ENCODE measurements at places on chromosomes 16 and 17.

GRCh38 chr16:47016700-47017133, 43.2 kb upstream of the DNAJA2 start:
- DNase-seq: no peak

DNA sequence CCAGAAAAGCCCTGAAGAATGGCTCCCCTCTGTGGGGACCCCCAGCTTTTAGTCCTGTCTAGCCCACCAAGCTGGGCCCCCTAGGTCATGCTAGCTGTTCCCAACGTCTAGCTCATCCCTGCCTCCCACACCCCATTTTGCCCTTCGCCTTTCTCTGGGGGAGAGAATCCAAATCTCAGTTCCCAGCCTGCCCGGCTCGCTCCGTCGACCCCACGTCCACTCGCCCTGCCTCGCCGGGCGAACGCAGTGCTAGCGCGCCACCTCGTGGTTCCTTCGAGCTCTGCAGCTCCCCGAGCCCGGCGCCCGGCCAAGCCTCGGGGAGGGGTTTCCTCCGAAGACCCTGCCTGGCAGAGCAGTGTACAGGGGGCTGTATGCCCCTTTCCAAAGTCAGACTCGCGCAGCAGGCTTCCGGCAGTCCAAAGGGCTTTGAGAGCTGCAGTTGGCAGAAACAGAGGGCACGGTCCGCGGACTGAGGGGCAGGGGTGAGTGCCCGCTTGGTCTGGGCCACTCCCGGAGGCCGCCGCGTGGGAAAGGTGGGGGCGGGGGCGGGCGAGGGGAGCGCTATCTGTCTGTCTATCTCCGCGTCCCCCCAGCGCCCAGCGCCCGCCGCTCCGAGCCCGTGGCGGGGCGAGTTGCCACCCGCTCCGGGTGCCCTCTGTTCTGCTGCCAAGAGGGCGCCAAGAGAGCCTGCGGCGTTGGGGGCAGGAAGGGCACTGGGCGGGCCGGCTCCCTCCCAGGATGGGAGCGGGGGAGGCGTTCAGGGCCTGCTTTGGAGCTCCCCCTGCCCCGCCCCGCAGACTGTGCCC, 1.7 kb upstream of the DLX3 start:
- peak; percentile 33 for DNase-seq

GRCh38 chr17:76840443-76840767, 27.8 kb upstream of the MGAT5B start:
- no peak for DNase-seq

DNA sequence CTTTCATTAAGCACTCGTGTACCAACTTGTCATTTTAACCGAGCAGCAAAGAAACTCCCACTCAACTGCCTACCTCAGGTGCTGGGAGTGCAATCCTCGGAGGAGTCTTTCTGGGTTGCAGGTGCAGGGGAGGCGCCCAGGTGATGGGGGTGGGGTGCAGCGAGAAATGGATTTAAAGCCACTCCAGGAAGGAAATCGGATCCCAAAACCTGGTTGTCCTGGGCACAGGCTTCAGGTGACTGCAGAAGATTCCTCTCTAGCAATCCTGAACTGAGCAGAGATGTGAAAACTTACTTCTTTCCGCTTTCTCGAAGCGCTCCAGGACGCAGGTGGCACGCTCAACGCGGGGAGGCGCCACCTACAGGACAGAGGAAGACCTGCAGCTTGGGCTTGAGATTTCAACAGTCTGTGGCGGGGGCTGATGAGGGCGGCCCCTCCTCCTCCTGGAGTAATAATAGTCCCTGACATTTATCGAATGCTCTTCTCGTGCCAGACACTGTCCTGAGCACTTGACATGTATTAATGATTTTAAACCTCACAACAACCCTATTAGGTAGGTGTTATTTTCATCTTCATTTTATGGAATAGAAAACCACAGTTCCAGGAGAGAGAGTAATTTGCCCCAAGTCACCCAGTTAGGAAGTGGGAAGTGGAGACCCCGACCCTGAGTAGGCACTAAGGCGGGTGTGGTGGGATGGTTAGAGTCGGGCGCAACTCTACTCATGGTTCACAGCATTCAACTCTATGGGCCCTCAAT, 27.2 kb upstream of the SKAP1 start:
- peak; percentile 67 for DNase-seq

DNA sequence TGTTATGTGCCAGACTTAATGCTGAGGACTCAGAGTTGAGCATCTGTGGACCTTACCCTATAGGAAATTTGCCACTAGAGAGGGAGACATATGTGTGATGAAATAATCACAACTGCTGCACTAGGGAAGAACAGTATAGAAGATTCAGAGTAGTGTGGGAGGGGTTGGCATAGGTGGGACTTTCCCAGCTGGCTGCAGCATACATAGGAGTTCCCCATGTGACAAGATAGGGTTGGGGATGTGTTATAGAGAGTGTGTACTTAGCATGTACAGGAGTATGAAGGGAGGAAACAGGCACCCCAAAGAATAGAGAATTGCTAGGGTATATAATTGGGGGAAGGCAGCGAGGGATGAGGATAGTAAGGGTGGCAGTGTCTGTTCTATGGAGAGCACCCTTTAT, 2.9 kb downstream of the NUP93 start:
- no peak for DNase-seq

- DNase-seq: no peak
Observed at GRCh38 chr17:44012391-44012790, 2.4 kb downstream of the TMEM101 start.

GRCh38 chr16:57303910-57304168, 19.4 kb upstream of the PLLP start:
- no peak for DNase-seq

GRCh38 chr17:50058296-50058953, 2.5 kb downstream of the ITGA3 start:
- DNase-seq: no peak

GRCh38 chr17:7884581-7885366, 3.8 kb upstream of the CHD3 start:
- DNase-seq: no peak

- DNase-seq: no peak
Observed at GRCh38 chr16:84220851-84221250, 19.0 kb downstream of the KCNG4 start.

DNA sequence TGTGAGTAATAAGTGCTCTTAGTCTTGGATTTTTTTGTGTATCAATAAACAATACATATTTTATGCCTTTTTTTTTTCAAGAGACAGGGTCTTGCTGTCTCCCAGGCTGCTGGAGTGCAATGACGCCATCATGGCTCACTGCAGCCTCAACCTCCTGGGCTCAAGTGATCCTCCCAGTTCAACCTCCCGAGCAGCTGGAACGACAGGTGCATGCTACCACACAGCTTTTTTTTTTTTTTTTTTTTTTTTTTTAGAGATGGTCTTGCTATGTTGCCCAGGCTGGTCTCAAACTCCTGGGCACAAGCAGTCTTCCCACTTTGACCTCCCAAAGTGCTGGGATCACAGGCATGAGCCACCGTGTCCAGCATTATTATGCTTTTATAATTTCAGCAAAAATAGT, 13.0 kb downstream of the ACSF2 start:
- DNase-seq: no peak

DNA sequence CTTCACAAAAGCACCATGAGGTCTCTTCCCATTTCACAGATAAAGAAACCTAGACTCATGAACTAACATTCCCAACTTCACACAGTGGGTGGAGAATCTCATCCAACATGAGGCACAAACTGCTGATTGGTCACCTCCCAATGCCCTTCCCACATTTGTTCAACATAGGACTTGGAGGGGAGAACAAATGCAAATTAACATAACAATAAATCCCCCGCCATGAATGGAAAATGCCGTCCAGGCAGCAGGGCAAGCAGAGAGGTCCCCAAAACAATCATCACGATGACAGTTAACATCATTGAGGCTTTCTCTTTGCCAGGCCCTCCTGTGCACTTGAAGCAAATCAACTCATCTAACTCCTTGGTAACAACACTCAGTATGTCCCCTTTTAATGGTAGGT, 185.3 kb downstream of the TMEM132E start:
- DNase-seq: no peak

GRCh38 chr16:24117680-24118079, 138.5 kb upstream of the CACNG3 start:
- DNase-seq: no peak

DNA sequence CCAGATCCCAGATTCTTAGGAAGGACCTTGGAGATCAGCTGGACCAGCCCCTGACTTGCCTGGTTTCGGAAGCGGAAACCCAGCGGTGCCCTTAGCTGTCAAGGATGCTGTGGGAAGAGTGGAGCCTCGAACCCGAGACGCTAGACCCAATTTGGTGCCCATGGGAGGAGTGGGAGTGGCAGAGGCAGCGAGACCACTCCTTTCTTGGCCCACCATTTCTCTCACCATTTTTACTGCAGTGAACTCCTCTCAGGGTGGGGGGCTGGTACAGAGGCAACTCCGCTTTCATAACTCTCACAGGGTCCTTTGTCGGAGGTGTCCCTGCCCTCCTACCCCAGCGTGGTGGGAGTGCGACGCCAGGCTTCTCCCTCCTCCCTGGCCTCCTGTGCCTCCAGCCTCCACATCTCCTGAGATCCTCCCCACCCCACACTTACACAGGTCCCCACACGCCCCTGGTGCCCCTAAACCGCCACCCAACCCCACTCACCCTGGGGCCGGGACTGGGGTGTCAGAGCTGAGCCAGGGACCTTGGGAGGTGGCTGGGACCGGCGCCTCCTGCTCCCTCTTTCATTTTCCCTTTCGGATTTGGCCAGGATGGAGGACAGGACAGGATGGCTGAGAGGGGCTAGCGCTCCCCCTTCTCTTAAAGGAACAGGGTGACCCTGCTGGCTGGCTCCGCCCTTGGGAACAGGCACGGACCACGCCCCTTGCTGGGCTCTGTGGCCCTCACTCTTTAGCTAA, at the start of gene GJD3:
GJD3 (minus strand) TSS at position 617 of the 741 bp plus-strand sequence. CDS start 922 bp downstream, outside the sequence.
- no peak for DNase-seq

DNA sequence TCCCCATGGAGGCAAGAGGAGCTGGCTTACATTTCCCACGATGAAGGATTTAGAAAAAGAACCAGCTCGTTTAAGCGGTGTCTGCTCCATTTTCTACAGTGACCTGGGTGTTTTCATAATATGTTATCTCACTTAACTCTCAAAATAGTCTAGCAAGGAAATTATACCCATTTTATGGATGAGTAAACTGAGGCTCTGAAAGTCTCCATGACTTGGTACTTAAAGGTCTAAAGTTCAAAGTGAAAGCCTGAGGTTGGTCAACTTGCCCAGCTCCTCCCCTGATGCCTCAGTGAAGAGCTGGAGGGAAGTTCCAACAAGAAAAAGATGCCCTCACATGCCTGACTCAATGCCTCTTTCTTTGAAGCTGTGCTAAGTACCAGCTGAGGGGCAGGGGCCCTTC, 232.0 kb downstream of the CBLN1 start:
- no peak for DNase-seq

- DNase-seq: no peak
Observed at GRCh38 chr16:46762583-46762982, 14.4 kb upstream of the MYLK3 start.

- no peak for DNase-seq
Observed at GRCh38 chr16:1153480-1154160, 714 bp downstream of the CACNA1H start.

DNA sequence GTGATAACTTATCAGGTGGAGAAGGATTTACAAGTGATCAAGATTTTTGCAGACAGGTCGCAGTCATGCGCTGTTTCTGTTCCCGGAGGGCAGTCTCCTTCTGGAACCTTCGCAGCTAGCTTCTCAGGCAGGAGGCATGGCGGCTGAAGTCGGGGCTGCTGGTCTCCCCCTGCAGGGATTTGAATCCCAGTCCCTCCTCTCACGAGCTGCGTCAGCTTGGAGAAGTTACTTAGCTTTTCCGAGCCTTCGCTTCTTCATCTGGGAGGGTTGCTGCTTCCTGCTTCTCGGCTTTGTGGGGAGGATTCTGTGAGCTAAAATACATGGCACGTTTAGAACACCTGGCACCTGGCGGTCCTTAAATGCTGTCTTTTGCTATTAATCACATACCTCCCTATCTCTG, 287.8 kb upstream of the FOXF1 start:
- no peak for DNase-seq

DNA sequence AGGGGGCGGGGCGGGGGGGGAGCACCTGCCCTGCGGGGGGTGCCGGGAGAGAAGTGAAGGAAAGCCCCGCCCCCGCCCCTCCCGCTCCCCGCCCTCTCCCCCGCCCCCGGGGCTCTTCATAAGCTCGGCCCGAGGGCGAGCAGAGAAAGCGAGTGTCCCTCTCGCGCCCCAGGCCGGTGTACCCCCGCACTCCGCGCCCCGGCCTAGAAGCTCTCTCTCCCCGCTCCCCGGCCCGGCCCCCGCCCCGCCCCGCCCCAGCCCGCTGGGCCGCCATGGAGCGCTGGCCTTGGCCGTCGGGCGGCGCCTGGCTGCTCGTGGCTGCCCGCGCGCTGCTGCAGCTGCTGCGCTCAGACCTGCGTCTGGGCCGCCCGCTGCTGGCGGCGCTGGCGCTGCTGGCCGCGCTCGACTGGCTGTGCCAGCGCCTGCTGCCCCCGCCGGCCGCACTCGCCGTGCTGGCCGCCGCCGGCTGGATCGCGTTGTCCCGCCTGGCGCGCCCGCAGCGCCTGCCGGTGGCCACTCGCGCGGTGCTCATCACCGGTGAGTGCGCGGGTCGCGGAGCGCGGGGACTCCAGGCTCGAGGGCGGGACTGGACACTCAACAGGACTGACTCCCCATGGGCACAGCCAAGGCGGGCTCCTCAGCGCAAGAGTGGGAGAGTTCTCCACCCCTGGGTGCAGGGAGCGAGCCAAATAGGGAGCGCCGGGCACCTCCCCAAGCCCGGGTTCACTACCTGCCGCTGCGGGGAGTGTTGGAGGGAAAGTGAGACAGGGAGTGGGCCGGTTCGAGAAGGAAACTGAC, at the start of gene HSD11B2:
HSD11B2 (plus strand) TSS at position 145 of the 798 bp plus-strand sequence; CDS start at position 273, 128 bp downstream.
- DNase-seq: no peak

DNA sequence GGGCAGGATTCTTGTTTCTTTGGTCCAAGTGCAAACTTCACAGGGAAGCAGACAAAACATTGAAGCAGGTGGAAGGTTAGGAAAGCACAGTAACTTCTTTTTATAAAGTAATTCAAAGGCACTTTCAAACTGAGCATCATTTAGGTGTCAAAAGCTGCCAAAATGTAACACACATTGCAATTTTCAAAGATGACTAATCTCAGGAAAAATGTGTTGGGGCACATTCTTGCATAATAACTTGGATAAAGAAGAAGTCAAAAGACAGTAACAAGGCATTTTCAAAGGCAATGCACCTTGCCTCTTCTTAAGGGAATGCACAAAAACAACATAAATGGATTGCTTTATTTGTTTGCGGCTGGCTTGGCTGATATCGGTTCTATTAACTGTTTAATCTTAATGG, 3.6 kb downstream of the KCNJ2 start:
- no peak for DNase-seq

- no peak for DNase-seq
Observed at GRCh38 chr16:58537124-58537906, 22.0 kb downstream of the SETD6 start.

- DNase-seq: no peak
Observed at GRCh38 chr17:74455025-74455545, 11.3 kb upstream of the CD300A start.

DNA sequence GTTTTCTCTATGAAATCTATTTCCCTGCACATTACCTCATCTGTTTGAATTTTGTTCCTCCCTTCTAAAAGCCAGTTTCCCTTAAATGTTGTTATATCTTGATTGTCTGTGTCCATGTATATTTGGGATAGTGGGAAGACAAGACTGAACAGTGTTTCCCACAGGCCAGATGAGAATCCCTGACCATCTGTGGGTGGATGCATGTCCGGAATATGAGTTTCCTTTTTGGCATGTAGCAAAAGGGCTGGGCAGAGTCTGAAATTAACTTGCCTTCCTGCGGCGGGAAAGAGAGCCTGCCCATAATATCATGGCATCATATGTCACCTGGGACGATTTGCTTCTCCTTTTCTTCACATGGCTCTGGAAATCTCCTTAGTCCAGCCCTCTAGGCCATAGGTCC, 385.8 kb upstream of the MAF start:
- DNase-seq: no peak

Data from stimulated activated CD4-positive, alpha-beta T cell treated with anti-CD3 and anti-CD28 coated beads, Interleukin-12 subunit alpha, Interleukin-12 subunit beta, amount 100 ng/mL, for 24 hours (primary cell).